Cerebellum (tissue), 4 donors: ENCODE measurements at places on chromosomes 6 and 20.

DNA sequence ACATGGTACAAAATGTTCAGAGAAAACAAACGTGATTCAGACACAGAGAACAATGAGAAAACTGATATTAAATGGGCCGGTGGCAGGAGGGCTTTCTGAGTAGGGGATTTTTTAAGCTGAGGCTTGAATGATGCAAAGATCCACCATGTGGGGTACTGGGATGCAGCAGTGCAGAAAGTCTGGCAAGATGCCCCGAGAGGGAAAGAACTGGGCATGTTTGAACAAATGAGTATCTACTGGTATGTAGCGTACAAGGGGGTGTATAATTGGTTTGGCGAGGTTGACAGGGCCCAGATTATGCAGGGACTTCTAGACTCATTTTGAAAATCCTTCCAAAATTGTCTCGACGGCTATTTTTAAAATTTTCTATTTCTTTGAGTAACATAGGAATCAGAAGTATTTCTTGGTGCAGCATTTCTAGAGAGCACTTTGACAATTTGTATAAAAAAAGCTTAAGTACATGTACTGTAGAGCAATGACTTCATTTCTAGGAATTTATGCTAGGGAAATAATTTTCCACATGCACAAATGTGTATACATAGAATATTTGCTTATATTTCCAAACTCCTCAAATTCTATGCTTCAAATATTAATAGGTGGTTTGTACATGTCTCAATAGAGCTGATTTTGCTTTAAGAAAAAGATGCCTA, 119.6 kb upstream of the DOK5 start:
- DNase-seq = no peak

DNA sequence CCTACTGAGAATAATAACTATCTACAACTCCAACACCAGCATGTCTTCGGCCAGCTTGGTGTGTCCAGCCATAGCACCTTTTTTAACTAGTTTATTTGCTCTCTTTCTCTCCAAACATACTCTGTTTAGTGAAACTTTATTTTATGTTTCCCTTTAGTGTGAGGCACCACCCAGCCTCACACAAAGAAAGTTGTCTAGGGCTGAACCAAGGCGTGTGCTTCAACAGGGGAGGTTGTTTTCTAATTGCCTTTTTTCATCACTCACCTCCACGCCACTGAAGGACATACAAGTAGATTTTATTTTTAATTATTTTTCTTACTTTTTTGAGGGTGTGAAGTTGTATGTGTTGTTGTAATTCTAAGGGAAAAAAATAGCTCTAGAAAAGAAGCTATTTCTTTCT, 125.6 kb upstream of the MARCKS start:
- DNase-seq = no peak

DNA sequence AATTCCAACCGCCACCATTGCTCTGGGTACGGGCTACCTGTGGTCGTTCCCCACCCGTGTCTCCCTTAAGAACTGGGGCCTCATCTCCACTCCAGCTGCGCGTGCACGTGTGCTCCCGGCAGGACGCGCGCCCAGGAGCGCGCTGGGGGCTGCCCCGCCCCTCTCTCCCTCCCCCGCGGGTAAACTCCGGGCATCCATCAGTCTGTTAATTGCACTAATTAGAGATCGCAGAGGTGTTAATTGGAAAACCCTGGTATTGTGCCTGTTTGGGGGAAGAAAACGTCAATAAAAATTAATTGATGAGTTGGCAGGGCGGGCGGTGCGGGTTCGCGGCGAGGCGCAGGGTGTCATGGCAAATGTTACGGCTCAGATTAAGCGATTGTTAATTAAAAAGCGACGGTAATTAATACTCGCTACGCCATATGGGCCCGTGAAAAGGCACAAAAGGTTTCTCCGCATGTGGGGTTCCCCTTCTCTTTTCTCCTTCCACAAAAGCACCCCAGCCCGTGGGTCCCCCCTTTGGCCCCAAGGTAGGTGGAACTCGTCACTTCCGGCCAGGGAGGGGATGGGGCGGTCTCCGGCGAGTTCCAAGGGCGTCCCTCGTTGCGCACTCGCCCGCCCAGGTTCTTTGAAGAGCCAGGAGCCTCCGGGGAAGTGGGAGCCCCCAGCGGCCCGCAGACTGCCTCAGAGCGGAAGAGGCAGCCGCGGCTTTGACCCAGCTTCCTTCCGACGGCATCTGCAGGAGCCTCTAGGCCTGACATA, 14.4 kb downstream of the FOXP4 start:
- DNase-seq = peak; percentile 60

DNA sequence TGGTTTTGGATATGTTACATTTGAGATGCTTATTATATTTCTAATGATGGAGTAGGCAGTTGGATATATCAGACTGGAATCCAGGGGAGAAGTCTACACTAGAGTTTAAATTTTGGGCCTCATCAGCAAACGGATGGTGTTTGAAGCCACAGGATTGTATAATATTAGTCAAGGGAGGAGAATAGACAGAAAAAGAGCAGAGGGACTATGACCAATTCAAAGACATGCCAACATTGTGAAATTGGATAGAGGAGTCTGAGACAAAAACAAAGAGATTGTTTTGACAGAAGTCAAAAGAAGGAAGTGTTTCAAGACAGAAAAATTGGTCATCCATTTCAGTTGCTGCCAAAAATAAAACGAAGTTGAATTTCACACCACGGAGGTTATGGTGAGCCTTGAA, 66.5 kb downstream of the NOX3 start:
- no peak for DNase-seq

DNA sequence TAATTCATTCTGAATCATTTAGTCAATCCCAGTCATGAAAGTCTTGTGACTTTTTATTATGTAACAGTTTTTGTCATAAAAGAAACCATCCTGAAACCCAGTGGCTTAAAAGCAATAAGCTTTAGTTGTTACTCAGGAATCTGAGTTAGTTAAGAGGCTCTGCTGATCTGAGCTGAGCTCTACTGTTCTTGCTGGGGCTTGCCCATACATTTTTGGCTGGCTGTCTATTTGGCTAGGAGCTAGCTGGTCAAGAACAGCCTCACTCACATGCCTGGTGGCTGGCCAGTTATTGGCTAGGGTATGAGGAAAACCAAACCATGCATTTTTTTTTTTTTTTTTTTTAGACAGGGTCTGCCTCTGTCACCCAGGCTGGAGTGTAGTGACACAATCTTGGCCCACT, 10.6 kb downstream of the TCF21 start:
- DNase-seq = no peak

GRCh38 chr20:23873370-23874015, 6.1 kb downstream of the CST5 start:
- no peak for DNase-seq

DNA sequence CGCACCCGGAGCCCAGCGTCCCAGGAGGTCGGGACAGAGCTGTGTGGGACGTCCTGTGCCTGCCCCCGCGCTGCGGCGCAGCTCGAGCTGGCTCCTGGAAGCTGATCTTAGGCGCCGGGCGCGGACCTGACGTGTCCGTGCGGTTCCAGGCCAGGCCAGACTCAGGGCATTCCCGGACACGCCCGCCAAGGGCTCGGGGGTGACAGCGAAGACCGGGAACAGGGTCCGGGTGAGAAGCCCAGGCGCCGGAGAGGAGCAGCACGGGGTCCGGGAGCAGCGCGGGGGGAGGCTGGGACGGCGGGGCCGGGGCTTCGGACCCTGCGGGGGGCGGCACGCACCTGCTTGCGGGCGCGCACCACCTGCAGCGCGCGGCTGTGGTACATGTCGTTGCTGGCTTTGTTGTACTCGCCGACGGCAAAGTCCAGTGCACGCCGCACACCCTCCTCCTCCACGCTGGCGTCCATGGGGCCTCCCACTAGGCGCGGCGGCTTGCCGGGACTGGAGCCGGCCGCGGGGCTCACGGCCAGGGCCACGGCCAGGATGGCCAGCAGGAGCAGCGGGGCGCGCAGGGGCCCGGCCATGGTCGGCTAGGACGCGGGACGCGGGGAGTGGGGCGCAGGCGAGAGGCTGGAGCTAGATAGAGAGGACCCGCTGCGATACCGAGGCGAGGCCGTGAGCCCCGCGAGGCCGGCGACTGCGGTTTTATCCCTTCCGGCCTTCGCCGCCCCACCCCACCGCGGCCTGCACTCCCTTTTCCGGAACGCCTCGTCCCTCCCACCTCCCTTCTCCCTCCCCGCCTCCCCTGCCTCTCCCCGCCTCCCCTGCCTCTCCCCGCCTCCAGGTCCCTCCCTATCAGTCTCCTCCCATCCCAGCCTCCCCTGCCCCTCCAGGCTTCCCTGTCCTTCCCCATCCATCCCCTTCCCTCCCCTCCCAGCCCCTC, at the start of gene CST3:
TSS of gene CST3 (minus strand) at position 674 of the 940 bp plus-strand sequence. CDS start at position 581, 93 bp downstream.
- DNase-seq = peak; percentile 77

DNA sequence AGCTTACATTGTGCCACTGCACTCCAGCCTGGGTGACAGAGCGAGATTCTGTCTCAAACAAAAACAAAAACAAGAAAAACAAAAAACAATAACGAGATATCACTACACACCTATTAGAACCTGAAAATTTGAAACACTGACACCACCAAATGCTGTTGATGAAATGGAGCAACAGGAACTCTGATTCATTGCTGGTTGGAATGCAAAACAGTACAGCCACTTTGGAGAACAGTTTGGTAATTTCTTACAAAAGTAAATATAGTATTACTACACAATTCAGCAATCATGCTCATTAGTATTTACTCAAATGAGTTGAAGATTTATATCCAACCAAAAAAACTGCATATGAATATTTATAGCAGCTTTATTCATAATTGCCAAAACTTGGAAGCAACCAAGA, 135.8 kb upstream of the AKIRIN2 start:
- no peak for DNase-seq

- peak; percentile 79 for DNase-seq
These were observed 154.7 kb downstream of the JARID2 start for GRCh38 chr6:15400572-15401004.

DNA sequence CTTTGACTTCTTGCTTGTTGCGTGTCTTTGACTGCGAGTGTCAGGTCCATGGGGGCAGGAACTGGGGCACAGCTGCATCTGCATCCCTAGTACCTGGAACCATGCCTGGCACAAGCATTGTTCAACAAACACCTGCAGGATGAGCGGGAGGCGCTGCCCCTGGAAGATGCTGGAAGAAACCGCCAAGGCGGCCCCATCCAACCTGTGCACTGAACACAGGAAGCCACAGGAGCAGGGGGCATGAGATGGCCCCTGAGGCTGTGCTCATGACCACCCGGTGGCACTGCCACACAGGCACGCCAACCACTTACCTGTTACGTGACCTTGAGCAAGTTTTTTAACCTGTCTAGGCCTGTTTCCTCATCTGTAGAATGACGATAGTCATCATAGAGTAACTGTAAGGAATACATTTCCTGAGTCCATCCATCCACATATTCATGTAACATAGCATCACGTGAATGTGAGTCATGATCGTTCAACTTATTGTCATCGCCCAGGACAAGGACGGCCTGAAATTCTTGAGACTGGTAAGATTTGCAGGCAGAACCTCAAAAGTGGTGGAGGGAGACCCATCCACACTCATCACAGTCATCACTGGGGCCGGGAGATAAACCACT, 374.2 kb downstream of the PREX1 start:
- no peak for DNase-seq

- no peak for DNase-seq
These were observed 4.6 kb upstream of the DSTN start for GRCh38 chr20:17565169-17565845.

GRCh38 chr6:122751326-122751725, 28.2 kb upstream of the FABP7 start:
- no peak for DNase-seq

DNA sequence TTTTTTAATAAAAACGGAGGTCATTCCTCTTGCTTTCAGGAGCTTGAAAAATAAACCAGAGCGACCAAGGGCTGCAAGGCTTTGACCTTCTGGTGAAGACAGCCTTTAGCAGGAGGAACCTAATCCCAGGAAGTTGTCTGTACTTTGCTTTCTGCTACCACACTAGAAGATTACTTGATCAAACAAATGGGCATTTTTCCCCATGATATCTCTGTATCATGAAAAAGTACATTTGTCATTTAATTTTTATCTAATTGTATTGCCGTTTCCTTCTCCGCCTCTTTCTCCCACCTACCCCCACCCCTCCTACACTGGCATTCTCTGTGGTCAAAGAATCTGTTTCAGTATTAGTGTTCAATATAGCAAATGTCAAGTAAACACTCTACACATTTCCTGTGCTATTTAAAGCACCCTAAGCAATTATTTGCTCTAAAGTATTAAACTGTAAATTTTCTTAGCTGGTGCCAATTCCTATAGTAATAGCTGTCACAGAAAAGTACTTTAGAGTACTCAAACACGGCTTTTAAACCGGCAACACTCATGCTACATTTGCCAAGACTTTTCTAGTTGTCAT, 29.7 kb downstream of the ATXN1 start:
- DNase-seq = no peak

GRCh38 chr6:169142538-169142844, 111.2 kb downstream of the THBS2 start:
- no peak for DNase-seq

DNA sequence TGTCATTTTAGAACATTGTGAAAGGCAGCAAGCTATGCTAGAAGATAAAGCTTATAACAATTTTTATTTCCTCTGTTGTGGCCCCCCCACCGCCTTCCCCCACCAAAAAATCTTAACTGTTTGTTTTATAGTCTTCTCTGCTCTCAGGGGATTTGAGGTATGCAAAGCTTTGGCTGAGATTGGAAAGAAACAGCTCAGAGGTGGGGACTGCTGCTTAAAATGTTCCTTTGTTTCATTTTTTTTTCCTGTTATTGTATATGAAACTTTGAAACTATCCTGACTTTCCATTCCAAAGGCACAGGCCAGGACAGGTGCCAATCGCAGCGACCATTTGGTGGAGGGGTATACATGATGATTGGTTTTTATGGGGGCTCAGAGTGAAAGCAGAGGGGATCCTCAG, 114.7 kb upstream of the PHACTR1 start:
- DNase-seq = no peak
